ENCODE measurements at places on chromosomes 3 and 15. TPM values are rescaled to one million over a fixed set of nuclear protein-coding genes. Genes with fewer than 3 reads are reported as not detected.

DNA sequence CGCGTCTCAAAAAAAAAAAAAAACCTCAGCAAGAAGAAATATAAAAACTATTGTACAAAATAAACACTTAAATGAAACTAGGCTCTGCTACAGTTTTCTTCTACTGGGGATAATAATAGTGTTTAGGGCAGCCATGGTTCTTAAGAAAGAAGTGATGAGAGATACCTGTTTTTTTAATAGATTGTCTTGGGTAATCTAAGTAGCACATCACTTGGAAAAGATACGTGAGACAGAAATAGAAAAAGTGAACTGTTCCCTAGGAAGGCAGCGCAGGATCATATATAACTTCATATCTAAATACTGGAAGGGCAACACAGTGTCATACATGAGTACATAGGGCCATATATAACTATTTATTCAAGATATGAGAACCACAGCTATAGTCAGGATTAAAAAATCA is 11.9 kb downstream of the GOLGB1 start:
- H3K27me3 ChIP-seq = no peaks in the 10 kb centered on the region
- H3K27ac ChIP-seq = no peak overlapping the region
- no peak overlapping the region for H3K4me3 ChIP-seq
- DNase-seq = no peak
- peaks cover 9% of the 10 kb centered on the region for H3K4me1 ChIP-seq
- no peaks in the 10 kb centered on the region for H3K36me3 ChIP-seq

PCNP gene
- total RNA-seq = 129 TPM

GRCh38 chr3:151816091-151816604 is 2.2 kb downstream of the AADAC start:
- H3K27me3 ChIP-seq = no peaks in the 10 kb centered on the region
- H3K4me3 ChIP-seq = no peak overlapping the region
- no peaks in the 10 kb centered on the region for H3K36me3 ChIP-seq
- H3K27ac ChIP-seq = no peak overlapping the region
- DNase-seq = no peak
- no peaks in the 10 kb centered on the region for H3K4me1 ChIP-seq

CACNA2D2 gene
- total RNA-seq = 1.2 TPM
